ENCODE measurements at places on chromosomes 3 and 15.

DNA sequence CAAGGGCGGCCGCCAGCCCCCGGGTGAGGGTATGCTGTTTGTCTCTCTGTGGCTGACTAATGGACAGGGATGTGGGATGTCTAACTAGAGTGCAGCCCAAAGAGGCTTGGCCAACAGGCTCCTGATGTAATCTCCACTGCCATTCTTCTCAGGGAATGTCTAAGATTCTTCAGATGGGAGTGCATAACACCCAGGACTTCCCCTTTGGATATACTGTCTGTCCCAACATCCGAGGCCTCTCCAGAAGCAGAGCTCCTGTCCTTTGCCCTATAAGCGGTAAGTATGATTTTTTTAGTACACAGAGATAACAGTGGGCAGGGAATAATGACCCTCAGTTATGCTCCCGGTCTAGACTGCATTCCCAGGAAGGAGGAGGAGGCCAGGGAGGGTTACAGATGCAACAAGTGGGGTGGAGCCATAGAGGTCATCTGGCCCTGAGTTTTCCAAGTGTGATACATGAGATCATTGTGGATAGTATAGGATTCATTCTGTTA, 62.5 kb upstream of the SLCO2A1 start:
- DNase-seq, result no peak

DNA sequence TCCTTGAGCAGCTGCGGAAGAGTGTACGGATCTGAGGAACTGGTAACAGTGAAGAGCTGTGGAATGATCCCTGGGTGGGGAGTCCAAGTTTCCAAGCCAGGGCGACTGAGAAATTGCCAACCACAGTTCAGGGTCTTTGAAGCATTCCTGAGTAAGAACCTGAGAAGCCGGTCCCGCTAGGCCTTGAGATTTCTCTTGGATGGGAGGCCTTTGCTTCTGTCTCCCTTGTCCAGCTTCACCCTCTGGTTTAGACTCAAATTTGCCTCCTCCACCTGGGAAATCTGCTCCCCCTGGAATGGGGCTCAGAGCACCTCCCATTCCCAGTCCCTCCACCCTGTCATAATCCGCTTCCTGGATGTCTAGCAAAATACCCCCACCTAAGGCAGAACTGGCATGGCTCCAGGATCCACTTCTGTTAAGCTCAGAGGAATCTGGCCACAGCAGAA, 127.7 kb upstream of the DLG1 start:
- DNase-seq, result no peak

DNA sequence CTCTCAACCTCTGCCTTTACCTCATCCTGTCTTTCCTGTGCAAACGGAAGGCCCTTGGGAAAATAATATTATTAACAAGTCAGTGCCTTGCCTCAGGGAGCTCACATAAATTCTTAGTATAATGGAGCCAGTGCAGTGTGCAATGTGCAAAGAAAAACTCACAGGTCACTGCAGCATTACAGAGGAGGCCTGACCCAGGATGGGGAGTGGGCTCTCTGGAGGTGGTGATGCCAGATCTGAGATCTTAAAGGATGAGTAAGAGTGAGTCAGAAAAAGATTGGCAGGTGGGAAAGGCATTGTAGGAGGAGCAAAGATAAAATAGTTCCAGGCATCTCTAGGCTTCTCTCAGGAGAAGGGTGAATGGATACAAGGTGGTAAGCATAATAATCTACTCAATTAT, 185.6 kb upstream of the ADAMTS9 start:
- DNase-seq, result no peak

GRCh38 chr3:119600732-119601131, 3.0 kb downstream of the PLA1A start:
- DNase-seq, result no peak

DNA sequence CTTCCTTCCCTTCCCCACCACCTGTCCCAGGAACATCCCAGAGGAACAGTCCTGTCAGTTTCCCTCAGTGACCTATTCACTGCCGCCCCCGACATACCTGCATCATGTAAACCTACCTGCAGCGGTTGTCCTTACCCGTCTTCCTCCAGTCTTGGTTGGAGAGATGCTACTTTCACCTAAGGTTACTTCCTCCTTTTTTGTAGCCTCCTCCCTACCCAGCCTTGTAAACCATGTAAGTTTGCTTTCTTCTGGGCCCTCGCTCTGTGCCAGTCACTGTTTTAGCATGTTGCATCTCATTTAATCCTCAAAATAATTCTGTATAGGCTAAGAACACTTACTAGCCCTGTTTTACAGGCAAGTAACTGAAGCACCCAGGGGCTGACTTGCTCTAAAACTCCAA, 58.3 kb downstream of the GPR171 start:
- DNase-seq, result no peak

- DNase-seq, result no peak
Measured at GRCh38 chr15:88220443-88221335, 35.9 kb downstream of the NTRK3 start.

- DNase-seq, result no peak
Measured at GRCh38 chr3:113234028-113234427, 22.7 kb downstream of the BOC start.

DNA sequence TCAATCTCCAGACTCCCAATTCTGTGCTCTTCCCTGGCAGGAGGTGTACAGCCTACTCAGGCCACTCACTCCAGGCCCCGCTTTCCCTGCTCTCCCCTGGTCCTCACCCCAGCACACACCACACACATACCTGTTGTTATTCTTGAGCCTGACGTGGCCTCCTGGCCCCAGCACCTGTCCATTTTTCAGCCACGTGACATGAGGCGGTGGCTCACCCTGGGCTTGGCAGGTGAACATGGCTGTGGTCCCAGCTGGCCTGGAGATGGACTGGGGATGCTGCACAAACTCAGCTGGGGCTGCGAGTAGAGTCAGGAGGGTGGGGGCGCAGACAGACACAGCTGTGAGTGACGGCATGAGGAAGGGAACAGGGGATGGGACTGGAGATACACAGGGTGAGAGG, 27.3 kb downstream of the RNU5B-1 start:
- DNase-seq, result no peak

GRCh38 chr3:54122324-54123002, at the start of gene CACNA2D3:
Gene CACNA2D3 (plus strand): TSS chr3:54122552.
- no peak for DNase-seq

DNA sequence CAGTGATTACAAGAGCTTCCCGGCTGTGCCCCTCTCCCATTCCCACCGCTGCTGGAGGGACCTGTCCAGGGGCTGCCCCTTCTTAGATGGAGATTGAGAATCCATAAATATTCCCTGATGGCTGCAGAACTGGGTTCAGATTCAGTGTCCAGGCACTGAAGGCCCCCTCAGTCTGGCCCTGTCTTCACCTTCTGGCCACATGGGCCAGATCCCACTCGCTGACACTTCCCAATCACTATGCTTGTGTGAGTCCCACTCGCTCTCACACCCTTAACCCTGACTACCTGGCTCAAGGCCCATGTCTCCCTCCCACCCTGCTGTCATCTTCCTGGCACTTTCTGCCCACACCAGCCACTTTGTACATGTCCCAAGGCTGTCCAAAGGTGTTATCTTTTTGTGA, 15.5 kb upstream of the MRPS22 start:
- no peak for DNase-seq

DNA sequence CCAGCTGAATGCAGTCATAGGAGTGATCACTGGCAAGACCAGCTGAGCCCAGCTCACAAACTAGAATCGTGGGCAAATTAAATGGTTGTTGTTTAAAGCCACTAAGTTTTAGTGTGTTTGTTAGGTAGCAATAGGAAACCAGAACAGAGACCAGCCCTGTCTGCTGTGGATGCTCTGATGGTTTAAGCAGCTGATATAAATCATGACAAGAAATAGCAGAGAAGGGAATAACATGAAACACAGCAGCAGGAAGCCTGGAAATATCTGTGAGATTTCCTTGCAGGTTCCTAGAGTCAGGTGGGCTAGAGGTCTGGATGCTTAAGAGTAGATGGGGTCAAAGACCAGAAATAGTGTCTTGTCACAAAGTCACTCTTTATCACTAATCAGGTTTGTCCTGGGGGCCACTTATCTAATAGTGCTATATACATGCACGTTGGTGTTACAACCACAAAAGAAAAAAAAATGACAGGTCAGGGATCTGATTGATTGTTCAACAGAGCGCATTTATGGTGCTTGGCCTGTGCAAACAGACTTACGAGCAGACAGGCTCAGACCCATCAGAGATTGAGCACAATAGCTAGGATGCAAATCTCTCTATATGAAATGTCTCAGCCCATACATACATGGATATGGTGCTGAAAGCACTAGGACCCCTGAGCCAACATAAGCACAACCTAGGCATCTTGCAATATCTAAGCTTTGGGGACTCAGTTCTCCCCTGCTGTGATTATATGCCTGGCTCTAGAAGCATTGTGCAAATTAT, 967.7 kb downstream of the AGBL1 start:
- no peak for DNase-seq

- no peak for DNase-seq
Measured at GRCh38 chr3:124230998-124231397, 239.1 kb upstream of the ROPN1 start.

DNA sequence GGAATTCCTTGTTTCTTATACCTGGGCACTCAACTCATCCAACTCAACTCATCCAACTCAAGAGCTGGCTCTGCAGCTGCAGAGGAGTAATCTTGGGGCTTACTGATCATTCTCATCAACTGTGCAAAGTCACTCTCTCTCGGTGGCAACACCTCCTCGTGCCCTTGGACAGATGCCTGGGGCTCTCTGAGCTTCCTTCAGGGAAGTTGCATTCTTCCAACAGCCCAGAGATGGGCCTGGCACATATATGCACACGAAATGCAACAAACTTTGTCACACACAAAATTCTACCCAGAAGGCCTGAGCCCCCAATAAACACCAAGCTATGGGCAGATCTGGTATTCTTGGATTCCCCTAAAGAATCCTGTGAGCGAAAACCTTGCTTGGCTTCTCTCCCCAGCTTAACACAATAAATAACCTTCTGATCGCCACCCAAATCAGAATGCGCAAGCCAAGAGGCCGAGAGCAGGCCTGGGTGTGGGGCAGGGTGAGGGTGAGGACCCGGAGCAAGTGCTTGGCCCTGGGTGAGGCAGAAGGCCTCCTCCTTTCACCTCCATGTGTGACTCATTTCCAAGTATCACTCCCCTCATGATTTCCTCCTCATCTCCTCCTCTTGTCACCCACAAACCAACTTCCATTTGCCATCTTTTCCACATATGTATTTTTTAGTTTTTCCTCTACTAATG, 15.4 kb downstream of the TGM5 start:
- DNase-seq, result no peak

DNA sequence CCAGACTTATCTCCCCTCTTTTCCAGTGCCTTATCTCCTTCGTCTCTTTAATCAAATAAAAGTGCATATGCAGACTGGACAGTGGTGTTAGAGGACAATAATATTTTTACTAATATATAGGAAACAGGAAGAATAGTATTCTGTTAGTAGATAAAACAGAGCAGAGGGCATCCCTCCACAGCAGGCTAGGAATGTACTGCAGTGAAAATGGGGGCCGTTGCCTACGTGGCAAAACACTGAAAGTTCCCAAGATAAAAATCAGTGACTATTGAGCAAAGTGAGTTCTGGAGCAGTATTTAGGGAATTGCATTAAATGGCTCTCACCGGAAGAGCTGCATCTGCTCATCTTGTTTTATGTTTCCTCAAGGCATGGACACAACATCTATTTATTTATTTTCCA, 435.0 kb downstream of the CNTN6 start:
- no peak for DNase-seq

DNA sequence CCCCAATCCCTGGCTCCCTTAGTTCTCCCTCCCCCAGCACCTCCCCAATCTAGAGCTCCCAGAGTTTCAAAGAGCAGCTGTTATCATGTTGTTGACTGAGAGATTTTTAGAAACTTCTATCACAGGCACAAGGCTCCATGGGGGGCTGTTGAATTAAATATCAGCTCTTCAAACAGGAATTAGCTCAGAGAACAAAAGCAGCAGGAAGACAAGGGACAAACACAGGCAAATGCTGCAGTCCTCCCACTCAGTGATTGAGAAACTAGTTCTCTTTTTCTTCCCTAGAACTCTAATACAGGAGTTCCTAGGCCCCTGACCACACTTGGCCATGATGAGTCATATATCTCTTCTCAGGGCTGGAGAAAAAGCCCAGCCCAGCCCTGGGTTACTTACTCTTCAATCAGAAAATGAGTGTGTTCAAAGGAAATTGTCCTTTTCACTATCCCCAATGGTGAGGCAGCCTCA, 262.1 kb downstream of the IGSF11 start:
- DNase-seq, result no peak

- no peak for DNase-seq
Measured at GRCh38 chr15:31102374-31103342, 1.1 kb upstream of the TRPM1 start.

DNA sequence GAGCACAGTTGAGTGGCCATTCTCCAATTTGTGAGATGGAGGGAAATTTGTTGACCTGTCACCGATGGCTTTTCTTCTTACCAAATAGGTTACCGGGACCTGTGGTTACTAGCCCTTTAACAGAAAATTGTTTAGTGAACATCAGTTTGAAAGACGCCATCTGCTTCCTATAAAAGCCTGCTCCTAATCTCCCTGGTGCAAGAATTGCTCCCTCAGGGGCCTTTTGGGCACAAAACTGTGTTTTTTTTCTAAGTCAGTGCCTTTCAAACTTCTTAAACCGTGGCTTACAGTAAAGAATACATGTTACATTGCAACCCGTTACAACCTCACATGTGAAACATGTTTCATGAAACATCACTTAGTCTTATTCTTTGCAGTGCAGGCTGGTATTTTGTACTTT, 15.0 kb downstream of the CACNA2D3 start:
- no peak for DNase-seq

- DNase-seq, result no peak
Measured at GRCh38 chr3:63960048-63960711, 48.0 kb upstream of the SCAANT1 start.

- DNase-seq, result no peak
Measured at GRCh38 chr3:172511783-172512762, 11.2 kb downstream of the TNFSF10 start.

GRCh38 chr3:147645761-147646160, 236.6 kb downstream of the ZIC1 start:
- no peak for DNase-seq

DNA sequence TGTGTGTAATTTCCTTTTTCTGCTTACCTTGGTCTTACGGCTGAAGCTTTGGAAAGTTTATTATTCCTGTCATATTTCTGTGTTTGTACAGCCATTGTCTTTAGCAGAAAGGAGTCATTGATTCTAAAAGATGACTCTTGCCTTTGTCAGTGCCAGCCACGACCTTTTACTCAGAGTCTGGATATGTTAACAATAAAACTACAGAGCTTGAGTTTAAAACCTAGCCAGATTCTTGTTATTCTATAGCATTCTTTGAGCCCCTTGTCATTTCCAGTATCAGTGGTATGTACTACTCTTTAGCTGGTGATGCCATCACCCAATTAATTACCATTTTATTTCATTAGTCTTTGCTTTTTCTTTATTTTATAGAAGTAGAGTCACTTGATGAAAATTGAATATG, 142.4 kb downstream of the TCF12 start:
- no peak for DNase-seq

All from activated gamma-delta T cell treated with anti-CD3 and anti-CD28 coated beads, Interleukin-2, amount 50 U/mL, for 16 hours (primary cell).